Right atrium auricular region (tissue), 2 donors: ENCODE measurements at places on chromosomes 7 and 10. TPM values are rescaled to one million over a fixed set of nuclear protein-coding genes. Genes with fewer than 3 reads are reported as not detected.

OR2A1 gene
- 0.28 TPM for total RNA-seq

BTBD16 gene
- total RNA-seq, result not detected

CLRN3 gene
- not detected for total RNA-seq

FAM13C gene
- 4.4 TPM for total RNA-seq

MYPN gene
- 145 TPM for total RNA-seq

MMP21 gene
- total RNA-seq, result 0.67 TPM

HOXA6 gene
- total RNA-seq, result not detected
